Muscle of arm (tissue), 14 donors: ENCODE measurements at places on chromosomes 1 and 21.

DNA sequence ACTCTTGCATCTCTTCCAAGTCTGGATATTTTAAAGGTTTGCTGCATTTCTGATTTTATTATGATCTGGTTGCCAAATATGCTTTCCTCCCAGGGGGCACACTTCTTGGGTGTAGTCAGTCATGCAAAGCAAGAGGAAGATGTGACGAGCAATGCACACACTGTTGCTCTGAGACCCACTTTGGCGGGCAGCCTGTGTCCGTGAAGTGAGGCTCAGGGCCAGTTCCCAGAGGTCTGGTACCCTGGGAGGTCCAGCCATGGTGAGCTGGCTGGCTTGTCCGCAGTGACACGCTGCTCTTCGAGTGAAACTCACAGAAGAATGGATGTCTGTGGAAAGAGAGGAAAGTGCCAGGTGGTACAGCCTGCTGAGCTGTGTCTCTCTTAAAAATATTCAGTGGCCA, 52.8 kb upstream of the EDN2 start:
- DNase-seq, result no peak

GRCh38 chr1:104706631-104707147, 957.0 kb downstream of the AMY1C start:
- DNase-seq, result no peak

- DNase-seq, result no peak
These were observed 18.0 kb upstream of the ADARB1 start for GRCh38 chr21:45056296-45056904.

DNA sequence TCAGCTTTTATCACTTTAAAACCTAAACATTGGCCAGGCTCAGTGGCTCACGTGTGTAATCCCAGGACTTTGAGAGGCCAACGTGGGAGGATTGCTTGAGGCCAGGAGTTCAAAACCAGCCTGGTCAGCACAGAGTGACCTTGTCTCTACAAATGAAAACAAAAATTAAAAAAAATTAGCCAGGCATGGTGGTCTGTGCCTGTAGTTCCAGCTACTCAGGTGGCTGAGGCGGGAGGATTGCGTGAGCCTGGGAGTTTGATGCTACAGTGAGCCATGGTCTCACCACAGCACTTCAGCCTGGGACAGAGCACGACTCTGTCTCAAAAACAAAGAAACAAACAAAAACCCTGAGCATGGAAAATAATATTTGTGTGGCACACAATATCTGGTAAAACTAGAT, 143.5 kb upstream of the HNRNPU start:
- DNase-seq, result no peak

DNA sequence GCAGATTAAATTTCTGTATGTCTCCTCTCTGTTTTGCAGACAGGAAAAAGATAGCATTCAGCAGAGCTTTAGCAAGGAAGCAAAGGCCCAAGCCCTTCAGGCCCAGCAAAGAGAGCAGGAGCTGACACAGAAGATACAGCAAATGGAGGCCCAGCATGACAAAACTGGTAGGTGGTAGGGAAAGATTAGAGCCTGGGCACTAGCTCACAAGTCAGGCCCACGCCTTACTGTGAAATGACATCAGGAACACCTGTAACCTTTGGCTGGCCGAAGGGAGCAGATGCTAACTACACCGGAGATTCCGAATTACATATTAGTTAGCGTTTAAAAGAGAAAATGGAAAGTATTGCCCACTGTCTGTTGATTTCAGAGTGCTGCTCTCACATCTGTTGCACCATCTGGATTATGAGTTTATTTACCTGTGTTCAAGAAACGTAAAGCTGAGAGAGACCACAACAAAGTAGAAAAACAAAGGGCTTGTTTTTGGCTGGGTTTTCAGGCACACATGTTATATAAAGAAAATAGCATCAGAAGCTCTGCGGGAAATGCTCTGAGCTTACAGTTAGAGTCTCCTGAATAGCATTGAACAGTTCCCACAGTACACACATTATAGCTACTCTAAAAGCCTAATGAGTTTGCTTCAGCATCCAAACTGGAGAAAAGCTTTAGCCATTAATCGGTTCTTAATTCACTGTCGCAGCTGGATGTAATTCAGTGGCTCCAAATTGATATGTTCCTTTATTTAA, 160.0 kb downstream of the SDCCAG8 start:
- no peak for DNase-seq

- no peak for DNase-seq
These were observed 730 bp downstream of the ZCCHC17 start for GRCh38 chr1:31297277-31298247.

DNA sequence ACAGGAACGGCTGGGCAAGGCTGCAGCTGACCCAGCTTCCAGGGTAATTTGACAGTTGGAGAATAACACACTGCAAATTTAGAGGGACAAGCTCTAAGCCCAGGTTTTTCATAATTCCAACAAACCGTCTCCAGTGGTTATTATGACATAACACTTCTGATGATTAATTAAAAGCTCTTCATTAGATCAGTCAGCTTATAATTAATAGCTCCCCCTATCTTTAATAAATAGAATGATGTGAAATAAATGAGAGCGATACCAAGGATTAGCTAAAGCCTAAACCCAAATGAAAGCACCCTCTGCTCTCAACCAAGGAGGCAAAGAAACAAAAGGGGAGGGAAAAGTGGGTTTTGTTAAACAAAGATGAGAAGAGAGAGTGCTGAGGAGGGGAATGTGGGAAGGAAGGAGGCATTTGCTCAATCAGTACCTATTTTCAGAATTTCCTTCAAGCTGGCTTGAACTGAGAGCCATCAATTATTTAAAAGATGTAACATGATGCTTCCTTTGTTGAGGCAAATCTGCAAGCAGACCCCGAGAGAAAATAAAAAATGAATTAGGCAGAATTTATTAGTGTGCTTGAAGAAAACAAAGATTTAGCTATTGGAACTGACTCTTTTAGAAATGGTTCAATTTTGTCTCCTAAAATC, 221.8 kb upstream of the ESRRG start:
- DNase-seq, result no peak

DNA sequence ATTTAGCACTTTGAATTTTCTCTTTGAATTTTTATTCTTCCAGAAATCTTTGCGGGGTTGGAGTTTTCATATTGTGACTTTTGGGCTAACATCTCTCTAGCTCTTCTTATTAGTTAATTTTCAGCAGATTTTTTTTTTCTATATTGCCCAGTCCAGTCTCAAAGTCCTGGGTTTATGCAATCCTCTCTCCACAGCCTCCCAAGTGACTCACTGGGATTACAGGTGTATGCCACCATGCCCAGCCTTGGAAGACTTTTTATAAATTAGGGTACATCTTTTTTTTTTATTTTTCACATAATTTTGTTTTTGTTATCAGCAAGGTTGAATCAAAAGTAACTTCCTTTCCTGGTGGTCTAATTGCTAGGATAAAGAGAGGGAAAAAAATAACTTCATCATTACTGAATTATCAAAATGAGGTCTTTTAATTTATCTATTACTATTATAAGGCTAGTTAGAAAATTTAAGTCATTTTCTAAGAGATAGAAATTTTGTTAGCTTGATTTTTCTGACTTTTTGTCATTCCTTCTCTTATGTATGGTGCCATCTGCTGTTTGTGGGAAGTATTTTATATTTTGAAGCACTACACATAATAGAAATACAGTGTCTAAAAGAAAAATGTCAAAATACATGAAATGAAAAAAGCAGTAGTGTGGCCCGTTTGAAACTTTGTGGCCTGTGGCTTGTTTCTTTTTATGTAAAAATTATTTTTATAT, 273.4 kb upstream of the CACYBP start:
- peak; percentile 15 for DNase-seq

- no peak for DNase-seq
These were observed 36.3 kb downstream of the GPR161 start for GRCh38 chr1:168100315-168101002.

GRCh38 chr1:226447932-226448665, 40.2 kb upstream of the PARP1 start:
- DNase-seq, result no peak

GRCh38 chr1:17198476-17199258, 6.3 kb upstream of the PADI1 start:
- DNase-seq, result no peak

DNA sequence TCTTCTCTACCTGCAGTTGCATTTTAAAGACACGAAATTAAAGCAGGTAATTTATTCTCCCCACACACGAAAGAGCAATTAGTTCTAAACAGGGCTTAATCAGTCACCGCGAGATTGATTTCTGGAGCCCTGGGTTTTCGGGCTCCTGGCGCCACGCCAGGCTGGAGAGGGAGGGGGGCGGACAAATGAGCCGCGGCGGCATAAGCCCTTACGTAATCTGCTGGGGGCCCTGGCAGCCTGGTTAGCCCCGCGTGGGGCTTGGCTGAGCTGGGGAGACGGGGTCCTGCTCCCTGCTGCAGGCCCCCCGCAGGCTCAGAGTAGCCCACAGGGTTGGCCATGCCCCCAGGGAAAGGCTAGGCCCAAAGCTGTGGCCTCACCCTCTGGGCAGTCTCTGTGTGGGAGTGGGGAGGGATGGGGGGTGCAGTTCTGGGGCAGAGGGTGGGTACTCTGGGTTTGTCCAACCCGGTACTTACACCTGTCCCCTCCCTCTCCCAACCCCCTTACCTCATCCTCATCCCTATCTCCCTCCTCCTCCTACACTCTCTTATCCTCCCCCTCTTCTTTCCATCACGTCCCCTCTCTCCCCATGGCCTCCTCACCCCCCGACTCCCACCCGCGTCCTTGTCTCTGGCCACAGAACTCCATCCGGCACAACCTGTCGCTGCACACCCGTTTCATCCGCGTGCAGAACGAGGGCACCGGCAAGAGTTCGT, 19.9 kb downstream of the FOXO6 start:
- no peak for DNase-seq

DNA sequence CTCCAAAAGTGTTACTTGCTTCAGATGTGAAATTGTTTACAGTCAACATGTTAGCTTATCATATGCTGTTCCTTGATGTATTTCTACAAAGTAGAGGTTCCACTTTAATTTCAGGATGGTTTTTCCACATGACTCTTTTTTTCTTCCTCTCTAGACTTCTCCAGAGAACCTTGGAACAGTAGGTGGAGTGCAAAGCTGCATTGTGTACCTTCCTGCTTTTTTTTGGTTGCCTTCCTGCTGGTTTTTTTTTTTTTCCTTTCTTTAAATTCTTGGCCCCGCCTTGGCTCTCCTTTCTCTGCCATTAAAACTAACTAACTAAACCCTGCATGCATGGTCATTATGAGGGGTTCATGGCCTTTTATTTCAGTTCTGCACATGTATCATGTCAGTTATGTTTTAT, 48.2 kb upstream of the RCC1 start:
- DNase-seq, result no peak

DNA sequence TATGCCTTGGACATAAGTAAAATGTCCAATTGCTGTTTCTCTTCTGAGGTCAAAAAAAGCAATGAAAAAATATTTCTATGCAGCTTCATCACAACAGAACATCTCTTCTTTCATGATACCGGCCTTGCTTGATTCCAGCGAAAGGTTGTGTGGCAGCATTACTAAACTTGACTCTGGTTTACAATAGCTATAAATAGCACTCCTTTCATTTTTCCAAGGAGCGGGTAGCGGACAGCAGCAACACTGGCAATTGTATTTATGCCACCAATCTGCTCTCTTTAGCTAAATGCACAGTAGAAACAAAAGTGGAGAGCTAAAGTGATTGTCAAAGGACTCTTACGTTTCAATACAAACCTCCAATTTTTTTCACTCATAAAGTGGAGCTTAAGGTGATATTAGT, 7.5 kb upstream of the DAB1 start:
- DNase-seq, result no peak

DNA sequence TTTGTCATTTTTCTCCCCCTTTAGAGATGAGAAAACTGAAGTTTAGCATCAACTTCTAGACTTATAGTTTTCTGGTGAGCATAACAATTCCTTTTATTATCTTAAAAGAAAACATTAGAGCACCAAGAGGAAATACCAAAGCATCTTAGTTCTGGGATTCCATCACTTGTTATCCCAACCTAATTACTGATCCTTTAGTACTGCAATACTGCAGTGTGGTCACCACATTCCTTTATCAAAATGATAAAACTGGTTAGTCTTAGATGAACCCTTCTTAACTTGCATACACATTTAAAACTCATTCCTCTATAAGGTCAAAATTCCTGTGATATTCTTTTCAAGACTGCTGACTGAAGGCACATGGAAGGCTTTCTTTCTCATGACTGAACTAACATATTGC, 23.1 kb downstream of the SOD1 start:
- no peak for DNase-seq

GRCh38 chr1:43206600-43207228, 34.6 kb downstream of the CFAP57 start:
- DNase-seq, result no peak

GRCh38 chr1:33819913-33820311, 44.0 kb upstream of the HMGB4 start:
- no peak for DNase-seq

GRCh38 chr1:151292207-151293030, 10.3 kb downstream of the ZNF687 start:
- DNase-seq, result no peak

- DNase-seq, result no peak
These were observed 63.1 kb upstream of the CXADR start for GRCh38 chr21:17449701-17450100.

DNA sequence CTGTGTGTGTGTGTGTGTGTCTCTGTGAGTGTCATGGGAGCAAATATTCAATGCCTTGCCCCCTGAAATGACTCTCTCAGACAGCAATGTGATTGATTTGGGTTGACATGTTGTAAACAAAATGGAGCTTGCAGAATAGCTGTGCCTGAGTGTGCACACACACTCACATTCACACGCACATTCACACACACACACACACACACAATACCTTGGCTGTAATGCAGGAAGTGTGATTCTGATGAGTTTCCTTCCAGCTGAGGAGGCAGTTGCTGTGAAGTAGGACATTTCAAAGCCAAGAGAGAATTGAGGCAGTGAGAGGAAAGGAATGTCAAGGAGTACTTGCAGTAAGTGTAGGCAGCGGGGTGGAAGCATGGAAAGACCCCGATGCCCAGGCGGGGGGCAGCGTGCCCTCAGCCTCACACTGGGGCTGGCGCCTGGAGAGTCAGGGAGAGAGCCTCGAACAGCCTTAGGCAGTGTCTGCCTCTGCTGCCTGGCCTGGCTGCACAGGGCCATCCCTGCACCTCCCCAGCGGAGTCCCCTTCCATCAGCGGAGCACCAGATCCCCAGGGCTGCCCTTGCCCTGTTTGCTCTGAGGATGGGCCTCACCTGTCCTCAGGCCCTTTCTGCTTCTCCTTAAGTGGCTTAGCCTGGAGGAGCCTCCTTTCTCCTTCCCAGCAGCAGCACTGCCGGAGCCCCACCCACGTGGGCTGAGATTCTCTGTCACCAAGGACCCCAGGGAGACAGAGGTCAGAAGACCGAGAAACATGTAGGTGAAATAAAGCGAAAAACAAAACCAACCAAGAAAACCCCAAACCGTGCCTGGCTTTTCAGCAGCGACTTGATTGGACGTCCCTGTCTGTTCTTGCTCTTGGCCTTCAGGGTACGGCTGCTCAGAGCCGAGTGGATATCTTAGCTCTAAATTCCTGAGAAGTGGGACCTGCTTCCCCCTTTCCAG, 9.2 kb downstream of the VASH2 start:
- DNase-seq, result no peak
